PC-3 (cell line): ENCODE measurements at places on chromosomes 3 and 15.

DNA sequence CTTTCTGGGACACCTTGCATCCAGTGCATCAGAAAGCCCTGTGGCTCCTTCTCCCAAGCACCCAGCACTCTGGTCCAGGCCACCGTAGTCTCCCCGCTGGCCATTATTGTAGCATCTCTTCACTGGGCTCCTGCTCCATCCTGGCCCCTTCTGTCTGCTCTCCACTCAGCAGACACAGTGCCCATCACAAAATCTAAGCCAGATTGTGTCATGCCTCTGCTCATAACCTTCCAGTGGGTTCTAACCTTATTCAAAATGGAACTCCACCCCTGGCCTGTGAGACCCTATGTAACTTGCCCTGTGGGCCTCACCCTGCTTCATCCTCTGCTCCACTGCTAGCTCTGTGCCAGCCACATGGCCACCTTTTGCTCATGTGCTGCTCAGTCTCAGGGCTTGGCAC is 31.7 kb upstream of the PRR23E start:
- no peaks in the 10 kb centered on the region for H3K4me1 ChIP-seq
- DNase-seq = no peak
- no peak overlapping the region for H3K4me3 ChIP-seq
- no peak overlapping the region for H3K27ac ChIP-seq
- H3K36me3 ChIP-seq = no peaks in the 10 kb centered on the region
- H3K27me3 ChIP-seq = peaks cover 13% of the 10 kb centered on the region

DNA sequence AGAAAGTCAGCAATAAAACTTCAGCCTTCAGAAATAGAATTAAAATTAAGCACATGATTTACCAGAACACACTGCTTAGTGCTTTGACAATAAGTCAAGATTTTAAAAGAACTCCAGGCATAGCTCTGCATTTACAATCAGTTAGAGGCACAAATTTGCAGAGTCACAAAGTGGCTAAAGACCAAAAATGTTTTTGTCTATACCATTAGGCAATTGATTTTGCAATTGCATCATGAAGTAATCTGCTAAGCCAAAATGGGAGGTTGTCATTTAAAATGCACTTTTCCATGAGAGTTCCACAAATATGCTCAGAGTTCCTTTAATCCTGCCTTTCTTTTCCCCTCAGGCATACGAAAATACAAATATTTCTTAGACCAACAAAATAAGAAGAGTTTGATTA is 10.1 kb upstream of the DCP1A start:
- H3K4me1 ChIP-seq = no peaks in the 10 kb centered on the region
- H3K27ac ChIP-seq = no peak overlapping the region

GRCh38 chr15:92807971-92808571 is 92.1 kb upstream of the CHD2 start:
- DNase-seq = peak; percentile 31
- no peaks in the 10 kb centered on the region for H3K36me3 ChIP-seq
- H3K4me3 ChIP-seq = peak overlapping the region; percentile 62
- H3K4me1 ChIP-seq = peaks cover 64% of the 10 kb centered on the region

- no peak overlapping the region for H3K4me3 ChIP-seq
- no peak for DNase-seq
- no peaks in the 10 kb centered on the region for H3K27me3 ChIP-seq
- H3K27ac ChIP-seq = no peak overlapping the region
Observed at GRCh38 chr15:56837273-56837672, 81.2 kb upstream of the TCF12 start.

- no peak for DNase-seq
- H3K36me3 ChIP-seq = peaks cover 4% of the 10 kb centered on the region; the same call in 1 of the 2 replicates
- H3K4me3 ChIP-seq = no peak overlapping the region
- no peaks in the 10 kb centered on the region for H3K27me3 ChIP-seq
- H3K4me1 ChIP-seq = no peaks in the 10 kb centered on the region
Observed at GRCh38 chr3:105672996-105673395, 195.8 kb downstream of the CBLB start.

- H3K4me1 ChIP-seq = peaks cover 1% of the 10 kb centered on the region; the same call in 1 of the 2 replicates
- H3K27ac ChIP-seq = peak overlapping the region; percentile 3; the same call in 1 of the 2 replicates
- no peaks in the 10 kb centered on the region for H3K27me3 ChIP-seq
- DNase-seq = peak; percentile 77
Observed at GRCh38 chr3:43503067-43503728, 118.6 kb downstream of the ANO10 start.

DNA sequence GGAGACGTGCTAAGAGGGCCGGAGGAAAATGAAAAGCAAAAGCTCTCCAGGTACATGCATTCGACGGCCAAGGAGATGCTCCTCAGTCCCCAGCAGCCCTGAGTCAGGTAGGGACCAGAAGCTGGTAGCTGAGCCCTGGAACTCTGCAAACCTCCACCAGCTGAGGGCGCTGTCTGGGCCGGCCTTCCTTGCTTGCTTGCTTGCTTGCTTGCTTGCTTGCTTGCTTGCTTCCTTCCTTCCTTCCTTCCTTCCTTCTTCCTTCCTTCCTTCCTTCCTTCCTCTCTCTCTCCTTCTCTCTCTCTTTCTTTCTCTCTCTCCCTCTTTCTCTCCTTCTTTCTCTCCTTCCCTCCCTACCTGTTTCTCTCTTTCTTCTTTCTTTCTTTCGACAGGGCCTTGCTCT is 94.6 kb upstream of the RASGRF1 start:
- no peaks in the 10 kb centered on the region for H3K4me1 ChIP-seq
- H3K36me3 ChIP-seq = no peaks in the 10 kb centered on the region
- H3K27me3 ChIP-seq = peaks cover 23% of the 10 kb centered on the region
- H3K27ac ChIP-seq = no peak overlapping the region
- no peak overlapping the region for H3K4me3 ChIP-seq
- no peak for DNase-seq

DNA sequence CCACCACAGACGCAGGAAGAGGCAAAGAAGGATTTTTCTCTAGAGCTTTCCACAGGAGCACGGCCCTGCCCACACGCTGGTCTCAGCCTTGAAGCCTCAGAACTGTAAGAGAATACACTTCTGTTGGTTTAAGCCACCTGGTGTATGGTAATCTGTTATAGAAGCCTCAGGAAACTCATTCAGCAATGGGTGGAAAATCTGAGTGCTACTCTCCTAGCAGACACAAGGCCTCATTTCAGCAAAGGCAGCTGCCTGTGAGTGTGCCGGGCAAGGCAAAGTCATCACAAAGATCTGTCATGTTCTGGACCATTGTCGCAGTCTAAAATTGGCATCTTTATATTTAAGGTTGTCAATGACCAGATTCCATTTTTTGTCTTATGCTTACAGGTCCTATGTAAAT is 31.0 kb downstream of the ATP10A start:
- H3K27ac ChIP-seq = no peak overlapping the region
- peaks cover 15% of the 10 kb centered on the region for H3K4me1 ChIP-seq
- DNase-seq = no peak

DNA sequence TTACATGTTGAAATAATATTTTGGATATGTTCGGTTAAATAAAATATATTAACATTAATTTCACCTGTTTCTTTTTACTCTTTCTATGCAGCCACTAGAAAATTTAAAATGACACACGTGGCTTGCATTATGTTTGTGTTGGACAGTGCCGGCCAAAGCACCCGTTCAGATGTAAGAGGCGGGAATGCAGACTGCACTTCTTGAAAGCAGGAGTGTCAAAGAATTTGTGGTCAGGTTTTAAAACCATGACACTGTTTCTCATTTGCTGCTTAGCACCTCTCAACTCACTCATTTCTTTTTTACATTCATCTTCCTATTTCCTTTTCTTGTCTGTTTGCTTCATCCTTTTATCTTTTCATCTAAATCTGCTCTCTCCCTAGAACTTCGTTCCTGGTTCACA is 35.3 kb upstream of the MINAR1 start:
- no peak overlapping the region for H3K27ac ChIP-seq
- H3K4me3 ChIP-seq = no peak overlapping the region

GRCh38 chr15:50350621-50351020 is 4.4 kb downstream of the GABPB1 start:
- H3K4me1 ChIP-seq = peaks cover 26% of the 10 kb centered on the region
- no peak overlapping the region for H3K27ac ChIP-seq
- no peaks in the 10 kb centered on the region for H3K36me3 ChIP-seq
- H3K27me3 ChIP-seq = no peaks in the 10 kb centered on the region

DNA sequence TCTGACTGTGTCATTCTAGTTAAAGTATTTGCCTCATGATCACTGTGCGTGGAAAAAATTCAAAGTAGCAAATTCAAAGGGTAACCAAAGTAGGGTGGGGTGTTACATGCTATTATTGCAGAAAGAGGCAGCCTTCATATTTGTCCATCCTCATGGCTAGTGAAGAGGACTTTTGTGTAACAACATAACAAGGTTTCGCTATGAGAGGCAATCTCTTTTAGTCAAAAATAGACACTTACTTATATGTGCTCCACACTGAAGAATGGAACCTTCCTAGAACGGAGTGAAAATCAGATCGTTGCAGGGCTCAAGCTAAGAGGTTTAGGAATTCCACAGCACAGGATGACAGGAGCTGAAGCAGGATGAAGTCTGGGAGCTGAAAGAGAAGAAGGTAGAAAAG is 345.1 kb upstream of the CBLB start:
- DNase-seq = no peak
- no peak overlapping the region for H3K4me3 ChIP-seq
- no peaks in the 10 kb centered on the region for H3K27me3 ChIP-seq
- H3K36me3 ChIP-seq = no peaks in the 10 kb centered on the region

DNA sequence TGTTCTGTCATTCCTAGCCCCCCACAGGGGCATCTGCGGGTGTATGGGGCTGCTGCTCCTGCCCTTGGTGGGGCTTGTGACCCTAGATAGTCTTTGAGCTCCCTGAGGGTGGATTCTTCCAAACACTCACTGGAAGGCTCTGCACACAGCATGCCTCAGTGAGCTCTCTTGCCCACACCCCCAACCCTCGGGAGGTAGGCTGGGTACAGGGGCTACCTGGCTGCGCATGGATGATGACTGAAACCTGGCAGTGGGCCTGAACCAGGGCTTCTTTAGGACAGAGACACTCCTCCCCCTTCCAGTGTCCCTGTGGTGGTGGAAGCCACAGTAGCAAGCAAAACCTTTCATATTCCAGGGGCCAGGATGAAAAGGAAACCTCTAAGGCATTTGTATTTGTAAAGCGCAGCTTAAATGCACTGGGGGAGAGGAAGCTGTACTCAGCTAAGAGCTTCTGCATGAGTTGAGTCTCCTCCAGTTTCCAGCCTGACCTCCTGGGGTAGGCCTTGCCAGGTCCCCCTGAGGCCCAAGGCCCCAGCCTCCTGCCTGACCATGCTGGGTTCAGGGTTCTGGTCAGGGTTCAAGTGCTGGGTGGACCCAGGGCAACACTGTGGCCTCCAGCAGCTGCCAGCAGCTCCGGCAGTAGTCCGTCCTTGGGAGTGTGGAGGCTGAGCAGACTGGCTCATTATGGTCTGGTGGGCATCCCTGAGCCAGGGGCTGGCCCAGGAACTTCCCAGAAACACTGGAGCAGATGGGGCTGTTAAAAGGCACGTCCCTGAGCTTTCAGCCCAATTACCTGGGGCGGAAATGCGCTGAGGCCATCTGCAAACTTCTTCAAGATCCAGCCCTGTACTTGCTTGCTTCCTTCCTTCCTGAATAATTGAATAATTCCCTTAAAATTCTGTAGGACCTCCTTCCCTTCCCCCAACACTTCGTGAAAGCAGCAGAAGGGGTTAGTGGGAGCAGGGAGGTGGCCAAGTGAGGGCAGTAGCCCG is 89.7 kb downstream of the HMG20A start:
- peaks cover 27% of the 10 kb centered on the region for H3K4me1 ChIP-seq
- no peaks in the 10 kb centered on the region for H3K27me3 ChIP-seq
- no peak overlapping the region for H3K4me3 ChIP-seq
- DNase-seq = no peak

GRCh38 chr3:71074423-71074822 is 509.1 kb downstream of the FOXP1 start:
- no peak overlapping the region for H3K4me3 ChIP-seq
- no peaks in the 10 kb centered on the region for H3K27me3 ChIP-seq
- no peak overlapping the region for H3K27ac ChIP-seq
- no peaks in the 10 kb centered on the region for H3K36me3 ChIP-seq
- H3K4me1 ChIP-seq = peaks cover 35% of the 10 kb centered on the region
- peak; percentile 43 for DNase-seq

- no peaks in the 10 kb centered on the region for H3K36me3 ChIP-seq
- H3K4me1 ChIP-seq = 0 out of 2 replicates have a peak, but pooled peaks cover 6% of the 10 kb centered on the region
- H3K27ac ChIP-seq = no peak overlapping the region
- no peak overlapping the region for H3K4me3 ChIP-seq
Observed at GRCh38 chr3:166836836-166837235, 543.3 kb downstream of the ZBBX start.

DNA sequence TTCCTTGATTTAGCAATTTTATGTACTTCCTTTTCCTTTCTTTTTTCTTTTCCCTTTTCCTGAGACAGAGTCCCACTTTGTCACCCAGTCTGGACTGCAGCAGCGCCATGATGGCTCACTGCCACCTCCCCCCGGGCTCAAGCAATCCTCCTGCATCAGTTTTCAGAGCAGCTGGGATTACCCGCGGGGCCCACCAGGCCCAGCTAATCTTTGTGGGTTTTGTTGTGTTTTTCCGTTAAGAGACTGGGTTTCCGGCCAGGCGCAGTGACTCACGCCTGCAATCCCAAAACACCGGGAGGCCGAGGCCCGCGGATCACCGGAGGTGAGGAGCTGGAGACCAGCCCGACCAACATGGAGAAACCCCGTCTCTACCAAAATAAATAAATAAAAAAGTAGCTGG is 17.7 kb downstream of the GOLGA8S start:
- no peaks in the 10 kb centered on the region for H3K4me1 ChIP-seq
- no peak for DNase-seq
- peaks cover 42% of the 10 kb centered on the region for H3K27me3 ChIP-seq
- H3K36me3 ChIP-seq = no peaks in the 10 kb centered on the region
- H3K4me3 ChIP-seq = no peak overlapping the region
- no peak overlapping the region for H3K27ac ChIP-seq

GRCh38 chr15:69783211-69783610 is 314.5 kb downstream of the TLE3 start:
- DNase-seq = no peak
- no peaks in the 10 kb centered on the region for H3K36me3 ChIP-seq
- H3K4me3 ChIP-seq = no peak overlapping the region

GRCh38 chr3:31240013-31240412 is 292.7 kb upstream of the STT3B start:
- no peak overlapping the region for H3K4me3 ChIP-seq
- H3K36me3 ChIP-seq = no peaks in the 10 kb centered on the region
- no peak for DNase-seq
- H3K27ac ChIP-seq = no peak overlapping the region
- no peaks in the 10 kb centered on the region for H3K27me3 ChIP-seq

- H3K27ac ChIP-seq = no peak overlapping the region
- peak overlapping the region; percentile 44; the same call in 1 of the 2 replicates for H3K4me3 ChIP-seq
- no peaks in the 10 kb centered on the region for H3K27me3 ChIP-seq
- H3K4me1 ChIP-seq = peaks cover 23% of the 10 kb centered on the region
- no peaks in the 10 kb centered on the region for H3K36me3 ChIP-seq
Observed at GRCh38 chr3:108006077-108006771, 84.6 kb downstream of the CD47 start.

- H3K27me3 ChIP-seq = no peaks in the 10 kb centered on the region
- H3K4me1 ChIP-seq = no peaks in the 10 kb centered on the region
- no peaks in the 10 kb centered on the region for H3K36me3 ChIP-seq
- H3K4me3 ChIP-seq = no peak overlapping the region
- H3K27ac ChIP-seq = no peak overlapping the region
Observed at GRCh38 chr3:58754074-58754473, 87.5 kb upstream of the FAM3D start.

GRCh38 chr3:117726776-117727175 is 1017.2 kb downstream of the TUSC7 start:
- H3K4me1 ChIP-seq = no peaks in the 10 kb centered on the region
- no peaks in the 10 kb centered on the region for H3K27me3 ChIP-seq
- H3K27ac ChIP-seq = no peak overlapping the region
- no peaks in the 10 kb centered on the region for H3K36me3 ChIP-seq

GRCh38 chr3:149366031-149366430 is 11.4 kb downstream of the TM4SF1 start:
- DNase-seq = peak; percentile 82
- no peak overlapping the region for H3K4me3 ChIP-seq
- H3K27me3 ChIP-seq = no peaks in the 10 kb centered on the region
- peaks cover 25% of the 10 kb centered on the region for H3K36me3 ChIP-seq

- H3K36me3 ChIP-seq = no peaks in the 10 kb centered on the region
- no peak overlapping the region for H3K27ac ChIP-seq
- no peaks in the 10 kb centered on the region for H3K27me3 ChIP-seq
- no peak for DNase-seq
- H3K4me3 ChIP-seq = no peak overlapping the region
Observed at GRCh38 chr3:61730056-61730455, 168.7 kb downstream of the PTPRG start.
